COLO829 (cell line): ENCODE measurements at places on chromosomes 16 and 17.

DNA sequence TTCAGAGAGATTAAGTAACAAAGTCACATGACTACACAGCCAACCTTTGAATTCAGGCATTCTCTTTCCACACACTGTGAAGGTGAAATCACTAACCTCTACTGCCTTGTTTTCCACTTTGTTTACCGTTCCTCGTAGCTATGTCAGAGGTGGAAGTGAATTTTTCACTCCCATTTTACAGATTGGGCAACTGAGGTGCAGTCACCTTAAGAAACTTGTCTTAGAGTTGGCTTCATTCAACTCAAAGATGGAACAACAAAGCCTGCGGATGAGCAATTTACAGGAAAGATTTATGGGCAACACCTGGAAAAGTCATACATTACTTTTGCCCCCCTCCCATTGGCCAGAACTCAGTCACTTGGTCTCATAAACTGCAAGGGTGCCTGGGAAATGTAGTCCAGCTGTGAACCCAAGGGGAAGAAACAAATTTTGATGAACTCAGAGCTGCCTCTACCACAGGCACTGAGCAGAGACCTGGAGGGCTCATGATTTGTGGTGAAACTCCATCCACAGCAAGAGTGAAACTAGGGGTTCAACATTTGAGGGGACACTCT lies 784.6 kb upstream of the EEF2KMT start:
- DNase-seq, result no peak

- no peak for DNase-seq
Observed at GRCh38 chr17:19357761-19358160, 4.8 kb downstream of the B9D1 start.

GRCh38 chr16:31273676-31274075 lies 13.9 kb downstream of the ITGAM start:
- DNase-seq, result no peak

DNA sequence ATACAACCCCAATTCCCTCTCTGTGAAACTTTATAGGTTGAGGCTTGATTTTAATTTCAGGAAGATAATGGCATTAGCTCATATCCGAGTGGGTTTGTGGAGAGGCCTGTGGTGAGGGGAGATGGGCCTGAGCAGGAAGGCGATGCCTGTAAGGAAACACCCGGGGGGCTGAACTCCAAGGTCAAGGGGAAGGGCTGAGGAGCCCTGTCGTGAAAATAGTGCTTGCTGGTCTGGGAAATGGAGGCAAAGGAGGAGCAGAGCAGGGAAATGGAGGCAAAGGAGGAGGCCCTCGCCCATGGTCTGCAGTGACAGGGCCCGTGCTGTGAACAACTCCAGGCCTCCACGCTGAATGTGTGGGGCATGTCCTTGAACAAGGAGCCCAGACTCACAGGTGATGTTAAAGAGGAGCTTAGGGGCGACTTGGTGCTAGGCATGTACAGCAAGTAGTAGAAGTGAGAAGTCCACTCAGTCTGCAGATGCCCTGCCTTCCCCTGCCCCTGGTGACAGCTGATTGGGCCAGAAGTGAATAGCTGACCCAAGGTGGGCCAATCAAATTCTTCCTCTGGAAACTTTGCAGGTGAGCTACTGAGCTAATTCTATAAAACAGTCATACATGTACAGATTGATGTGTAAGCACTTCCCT lies 38.1 kb downstream of the MRPS23 start:
- no peak for DNase-seq

DNA sequence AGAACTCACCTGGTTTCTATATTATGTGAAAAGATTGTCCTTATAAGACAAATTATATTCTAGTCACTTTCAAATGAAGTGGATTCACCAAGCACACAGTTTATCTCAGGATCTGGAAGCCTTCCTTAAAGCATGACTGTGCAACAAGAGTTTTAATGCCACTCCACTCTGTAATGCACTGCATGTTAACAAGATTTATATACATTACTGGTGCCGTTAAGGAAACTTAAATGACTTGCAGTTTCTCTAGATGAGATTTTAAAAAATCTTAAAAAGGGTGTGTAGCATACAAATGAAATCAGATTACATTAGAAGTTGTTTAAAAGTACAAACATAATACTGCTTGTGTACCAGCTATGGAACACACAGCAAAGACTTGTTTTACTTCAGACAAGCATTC lies 150.8 kb downstream of the SNX11 start:
- no peak for DNase-seq

DNA sequence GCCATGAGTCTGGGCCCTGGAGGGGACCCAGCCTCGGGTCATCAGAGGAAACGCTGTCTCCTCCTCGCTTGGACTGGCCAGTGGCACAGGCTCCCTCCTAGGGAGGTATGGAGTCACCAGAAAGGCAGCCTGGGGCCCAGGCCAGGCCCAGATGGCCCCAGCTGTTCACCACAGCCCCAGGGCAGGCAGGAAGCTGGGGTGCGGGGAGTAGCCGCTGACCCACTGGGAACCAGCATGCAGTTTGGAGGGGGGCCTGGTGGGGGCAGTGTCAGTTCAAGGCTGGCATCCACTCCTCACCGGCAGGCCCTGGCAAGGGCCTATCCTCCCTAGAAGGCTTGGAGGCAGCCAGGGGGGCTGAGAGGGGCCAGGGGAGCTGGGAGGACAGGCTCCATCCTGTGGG lies 48.8 kb downstream of the SDK2 start:
- no peak for DNase-seq

GRCh38 chr16:55570159-55570558 lies 3.7 kb downstream of the CAPNS2 start:
- DNase-seq, result no peak

DNA sequence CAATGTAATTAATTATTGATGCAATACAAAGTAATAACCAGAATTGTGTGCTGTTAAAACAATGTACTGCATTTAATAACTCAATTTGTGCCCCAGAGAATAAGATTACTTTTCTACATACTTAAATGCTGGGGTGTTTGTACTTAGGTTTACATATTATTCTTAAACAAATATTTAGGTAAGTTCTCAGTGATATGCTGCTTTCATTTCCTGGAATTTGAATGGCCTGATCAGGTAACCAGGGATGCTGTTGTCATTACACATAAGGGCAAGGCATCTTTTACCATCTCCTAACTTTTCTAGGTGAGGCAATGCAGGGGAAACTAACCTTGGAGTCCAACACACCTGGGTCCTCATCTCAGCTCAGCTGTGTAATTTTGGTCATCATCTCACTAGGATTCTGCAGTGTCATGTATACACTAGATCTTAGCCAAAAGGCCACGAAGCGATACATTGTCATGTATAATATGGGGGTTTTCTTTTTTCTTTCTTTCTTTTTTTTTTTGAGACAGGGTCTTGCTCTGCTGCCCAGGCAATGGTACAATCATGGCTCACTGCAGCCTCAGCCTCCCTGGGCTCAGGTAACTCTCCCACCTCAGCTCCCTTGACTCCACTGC lies 45.2 kb downstream of the MYO1D start:
- DNase-seq, result no peak

GRCh38 chr17:2716649-2717048 lies 5.1 kb upstream of the CLUH start:
- DNase-seq, result no peak

GRCh38 chr16:78715106-78715505 lies 615.7 kb downstream of the WWOX start:
- DNase-seq, result no peak

GRCh38 chr17:949623-950303 lies 29.8 kb downstream of the NXN start:
- DNase-seq, result no peak

GRCh38 chr16:20122011-20122410 lies 48.3 kb upstream of the GPR139 start:
- no peak for DNase-seq

DNA sequence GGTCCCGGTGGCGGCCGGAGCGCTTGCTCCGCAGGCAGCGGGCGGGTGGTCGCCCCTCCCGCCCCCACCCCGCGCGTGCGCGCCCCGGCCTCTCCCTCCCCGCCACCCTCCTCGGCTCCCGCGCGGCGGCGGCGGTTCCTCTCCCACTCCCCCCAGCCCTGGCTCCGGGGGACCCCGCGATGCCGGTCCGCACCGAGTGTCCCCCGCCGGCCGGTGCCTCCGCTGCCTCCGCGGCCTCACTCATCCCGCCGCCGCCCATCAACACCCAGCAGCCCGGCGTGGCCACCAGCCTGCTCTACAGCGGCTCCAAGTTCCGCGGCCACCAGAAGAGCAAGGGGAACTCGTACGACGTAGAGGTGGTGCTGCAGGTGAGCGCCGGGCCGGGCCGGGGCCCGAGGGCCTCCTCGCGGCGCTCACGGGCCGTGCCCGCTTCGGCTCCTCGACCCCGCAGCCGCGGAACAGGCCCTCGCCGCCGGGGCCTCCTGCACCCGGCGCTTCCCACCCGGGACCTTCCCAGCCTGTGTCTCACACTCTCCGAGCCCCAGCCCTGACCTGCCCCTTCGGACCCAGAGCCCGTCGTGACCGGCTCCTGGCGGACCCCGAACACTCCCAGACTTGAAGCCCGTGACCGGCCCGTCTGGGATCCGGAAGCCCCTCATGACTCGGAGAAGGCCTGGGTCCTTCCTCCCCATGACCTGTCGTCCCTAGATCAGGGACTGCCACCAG lies 490 bp downstream of the GID4 start:
- DNase-seq, result no peak

- DNase-seq, result peak; percentile 56
Observed at GRCh38 chr17:50956750-50957523, 90.8 kb upstream of the TOB1 start.

- no peak for DNase-seq
Observed at GRCh38 chr17:16875662-16876061, 96.3 kb downstream of the TNFRSF13B start.

GRCh38 chr17:1908699-1909309 lies 79.0 kb downstream of the RPA1 start:
- peak; percentile 64 for DNase-seq

DNA sequence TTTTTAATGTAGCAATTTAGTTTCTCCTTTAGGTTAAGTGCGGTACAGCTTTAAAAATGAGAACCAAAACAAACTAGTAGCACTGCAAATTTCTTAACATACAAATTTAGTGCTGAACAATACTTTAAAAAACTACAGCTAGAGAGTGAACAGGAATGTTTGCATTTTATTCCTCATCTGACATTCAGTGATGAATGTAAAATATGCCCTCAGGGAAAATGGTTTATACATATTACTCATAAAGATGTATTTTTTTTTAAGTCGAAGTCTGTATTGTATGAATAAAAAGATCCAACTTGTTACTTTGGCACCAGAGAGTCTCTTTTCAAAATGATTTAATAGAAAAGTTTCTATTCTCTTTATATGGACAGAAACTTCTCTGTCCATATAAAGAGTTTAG lies 96.8 kb downstream of the BRIP1 start:
- peak; percentile 8 for DNase-seq

DNA sequence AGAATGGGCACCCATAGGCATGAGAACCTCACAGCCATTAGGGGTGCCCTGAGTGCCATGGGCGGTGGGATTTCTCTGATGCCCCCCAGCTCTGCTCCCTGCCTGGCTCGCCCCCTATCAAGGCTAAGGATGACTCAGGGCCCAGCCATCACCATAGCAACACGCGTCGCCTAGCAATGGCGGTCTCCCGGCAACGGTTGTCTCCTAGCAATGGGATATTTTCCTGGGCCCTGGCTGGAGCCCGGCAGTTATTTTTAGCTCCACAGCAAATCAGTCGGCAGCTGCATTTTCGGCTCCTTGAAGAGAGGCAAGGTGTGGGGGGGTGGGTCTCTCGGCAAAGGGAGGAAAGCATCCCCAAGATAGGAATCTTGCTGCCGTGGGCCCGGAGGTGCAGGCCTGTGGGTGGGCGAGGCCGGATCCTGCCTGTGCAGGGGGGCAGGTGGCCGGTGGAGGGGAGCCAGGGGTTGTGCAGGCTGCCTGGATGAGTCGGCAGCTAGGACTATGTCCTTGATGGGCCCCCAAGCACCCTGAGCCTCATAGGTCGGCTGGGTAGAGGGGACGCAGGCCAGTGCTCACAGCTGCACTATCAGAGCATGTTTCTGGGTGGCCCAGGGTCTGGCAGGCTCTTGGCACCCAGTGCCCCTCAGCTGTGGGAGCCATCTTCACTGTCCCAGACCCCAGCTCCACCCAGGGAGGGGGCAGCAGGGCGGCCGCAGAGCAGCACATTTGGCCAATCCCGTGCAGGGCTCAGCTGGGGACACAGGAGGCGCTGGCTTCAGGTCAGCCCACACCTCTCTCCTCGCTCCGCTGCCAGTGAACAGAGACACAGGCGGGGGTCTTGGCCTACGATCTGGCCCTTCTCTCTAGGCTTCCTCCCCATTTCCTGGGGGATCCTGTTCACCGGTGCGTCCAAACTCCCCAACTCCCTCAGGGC lies 4.2 kb upstream of the FBXL16 start:
- peak; percentile 96 for DNase-seq

DNA sequence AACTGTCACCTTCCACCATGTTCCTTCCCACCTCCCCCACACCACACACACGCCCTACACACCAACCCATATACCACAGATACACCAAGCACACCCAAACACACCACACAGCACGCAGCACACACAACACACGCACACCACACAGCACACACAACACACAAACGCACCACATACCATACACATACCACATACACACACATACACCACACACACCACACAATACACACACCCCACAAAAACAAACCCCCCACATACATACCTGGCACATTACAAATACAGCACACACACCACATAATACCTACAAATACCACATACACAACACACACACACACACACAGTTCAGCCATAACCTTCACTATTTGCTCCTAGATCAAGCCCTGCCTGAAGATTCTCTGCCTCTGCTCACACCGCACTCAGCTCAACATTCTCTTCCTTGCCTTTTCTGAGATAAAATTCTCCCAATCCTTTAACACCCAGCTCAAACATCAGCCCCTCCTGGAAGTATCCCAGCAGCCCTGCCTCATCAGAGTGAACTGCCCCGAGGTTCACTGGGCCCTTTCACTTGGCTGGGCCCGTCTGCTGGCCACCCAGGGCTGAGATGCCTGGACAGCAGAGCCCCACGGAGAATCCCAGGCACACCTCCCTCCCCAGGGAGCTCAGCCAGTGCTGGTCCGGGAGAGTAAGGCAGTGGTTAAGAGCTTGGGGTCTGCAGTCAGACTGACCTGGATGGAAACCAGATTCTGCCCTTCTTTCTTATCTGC lies 31.9 kb upstream of the CPNE2 start:
- DNase-seq, result no peak

GRCh38 chr17:13099926-13100325 lies 82.1 kb upstream of the ELAC2 start:
- no peak for DNase-seq

- no peak for DNase-seq
Observed at GRCh38 chr16:31267332-31268032, 7.7 kb downstream of the ITGAM start.

DNA sequence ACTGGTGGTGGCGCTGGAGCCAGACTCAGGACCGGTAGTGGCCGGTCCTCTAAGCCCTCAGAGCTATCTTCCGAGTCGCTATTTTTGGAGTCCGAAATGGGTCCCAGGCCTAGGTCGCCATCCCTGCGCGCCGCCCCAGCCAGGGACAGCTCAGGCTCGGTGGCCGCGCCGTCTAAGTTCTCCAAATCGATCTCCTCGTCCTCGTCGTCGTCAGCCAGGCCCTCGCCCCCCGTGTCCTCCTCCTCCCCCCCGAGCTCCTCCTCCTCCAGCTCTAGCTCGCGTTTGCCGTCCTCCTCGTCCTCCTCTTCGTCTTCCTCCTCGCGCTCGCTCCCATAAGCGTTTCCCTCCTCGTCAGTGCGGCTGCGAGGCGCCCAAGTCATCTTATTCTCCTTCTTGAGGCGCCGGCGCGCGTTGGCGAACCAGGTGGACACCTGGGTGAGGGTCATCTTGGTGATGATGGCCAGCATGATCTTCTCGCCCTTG lies 1.6 kb downstream of the IRX3 start:
- DNase-seq, result no peak

GRCh38 chr17:58339755-58340404 lies 11.3 kb upstream of the TSPOAP1 start:
- no peak for DNase-seq
